ENCODE measurements at places on chromosomes 6 and 20. TPM values are rescaled to one million over a fixed set of nuclear protein-coding genes. Genes with fewer than 3 reads are reported as not detected.

The CST7 gene
- total RNA-seq: not detected

The MUC22 gene
- not detected for total RNA-seq

The CFAP206 gene
- total RNA-seq: 0.28 TPM

GRCh38 chr20:48295966-48296421 lies 510.7 kb upstream of the SULF2 start:
- no peaks in the 10 kb centered on the region for H3K36me3 ChIP-seq
- DNase-seq: peak; percentile 76
- H3K4me1 ChIP-seq: peaks cover 14% of the 10 kb centered on the region
- peak overlapping the region; percentile 52 for H3K27ac ChIP-seq
- H3K4me3 ChIP-seq: no peak overlapping the region

DNA sequence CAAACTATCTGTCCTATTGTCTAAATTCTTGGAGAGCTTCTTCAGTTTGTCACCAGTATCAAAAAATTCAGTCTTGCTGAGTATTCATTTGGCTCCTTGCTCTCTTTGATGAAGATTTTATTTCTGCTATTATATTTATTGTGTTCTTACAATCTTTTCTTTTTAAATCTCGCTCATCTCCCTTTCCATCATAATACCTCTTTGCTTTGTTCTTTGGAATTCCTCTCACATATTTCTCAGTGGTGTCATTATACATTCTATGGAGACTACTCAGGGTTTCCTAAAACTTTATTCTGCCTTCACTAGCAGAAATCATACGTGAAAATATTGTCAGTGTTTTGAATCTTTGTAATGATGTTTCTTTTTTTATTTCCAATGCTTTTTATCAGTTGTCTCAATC lies 445.2 kb upstream of the ID4 start:
- no peak overlapping the region for H3K27ac ChIP-seq
- no peak for DNase-seq
- H3K36me3 ChIP-seq: no peaks in the 10 kb centered on the region
- H3K27me3 ChIP-seq: no peaks in the 10 kb centered on the region

GRCh38 chr6:29147074-29147473 lies 23.6 kb upstream of the OR2J2 start:
- no peak overlapping the region for H3K27ac ChIP-seq
- H3K36me3 ChIP-seq: no peaks in the 10 kb centered on the region
- no peak for DNase-seq
- no peaks in the 10 kb centered on the region for H3K4me1 ChIP-seq
- H3K27me3 ChIP-seq: no peaks in the 10 kb centered on the region
- H3K4me3 ChIP-seq: no peak overlapping the region

DNA sequence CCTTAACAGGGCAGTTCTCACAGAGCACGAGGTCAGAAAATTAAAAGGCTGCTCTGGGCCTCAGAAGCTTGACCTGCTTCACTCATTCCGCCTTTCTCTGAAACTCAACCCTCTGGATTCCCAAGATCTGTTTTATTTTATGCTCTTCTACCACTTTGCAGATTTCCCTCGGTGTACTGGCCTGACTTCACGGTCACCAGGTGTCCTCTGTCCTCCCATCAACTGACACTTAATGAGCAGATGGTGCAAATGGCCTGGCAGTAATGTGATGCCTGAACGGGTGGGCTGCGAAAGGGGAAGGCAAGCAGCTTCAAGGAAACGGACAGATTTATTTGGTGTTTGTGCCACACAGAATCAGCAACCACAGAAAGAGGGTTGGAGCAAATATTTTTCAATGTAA lies 169.7 kb upstream of the TFAP2D start:
- H3K4me1 ChIP-seq: no peaks in the 10 kb centered on the region
- no peak overlapping the region for H3K4me3 ChIP-seq
- H3K27me3 ChIP-seq: no peaks in the 10 kb centered on the region
- no peak overlapping the region for H3K27ac ChIP-seq
- no peaks in the 10 kb centered on the region for H3K36me3 ChIP-seq

DNA sequence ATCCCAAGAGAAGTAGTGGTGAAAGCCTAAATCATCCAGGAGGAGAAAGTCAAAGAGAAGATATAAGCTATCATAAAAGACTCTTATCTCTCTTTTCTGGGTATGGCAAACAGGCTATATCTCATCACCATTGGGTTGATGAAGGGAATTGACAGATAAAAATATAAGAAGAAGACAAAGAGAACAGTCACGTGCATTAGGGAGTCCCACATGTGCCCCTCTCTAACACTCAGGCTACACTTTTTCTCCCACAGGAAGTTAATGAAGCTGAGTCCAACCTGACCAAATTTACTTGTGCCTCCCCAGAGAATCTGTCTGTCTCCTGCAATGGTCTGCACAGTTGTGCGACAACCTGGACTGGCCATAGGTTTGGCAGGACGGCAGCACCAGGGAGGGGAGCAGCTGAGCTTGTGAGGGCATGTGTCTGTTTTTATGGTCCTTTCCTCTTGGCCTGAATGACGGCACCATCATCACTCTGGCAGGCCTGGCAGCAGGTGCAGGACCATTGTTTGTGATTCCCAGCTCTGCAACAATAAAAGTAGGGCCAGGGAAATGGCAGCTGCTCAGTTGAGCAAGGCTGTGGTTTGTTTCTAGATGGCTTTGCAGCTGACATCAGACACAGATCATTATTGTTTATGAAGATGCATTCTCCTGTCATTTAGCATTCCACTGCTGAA lies 144.5 kb upstream of the MCHR2 start:
- no peak overlapping the region for H3K27ac ChIP-seq
- H3K27me3 ChIP-seq: peaks cover 14% of the 10 kb centered on the region
- no peaks in the 10 kb centered on the region for H3K4me1 ChIP-seq

GRCh38 chr20:41476013-41476441 lies 109.4 kb upstream of the EMILIN3 start:
- peaks cover 6% of the 10 kb centered on the region for H3K36me3 ChIP-seq
- DNase-seq: peak; percentile 68
- H3K4me3 ChIP-seq: no peak overlapping the region
- H3K27me3 ChIP-seq: no peaks in the 10 kb centered on the region

DNA sequence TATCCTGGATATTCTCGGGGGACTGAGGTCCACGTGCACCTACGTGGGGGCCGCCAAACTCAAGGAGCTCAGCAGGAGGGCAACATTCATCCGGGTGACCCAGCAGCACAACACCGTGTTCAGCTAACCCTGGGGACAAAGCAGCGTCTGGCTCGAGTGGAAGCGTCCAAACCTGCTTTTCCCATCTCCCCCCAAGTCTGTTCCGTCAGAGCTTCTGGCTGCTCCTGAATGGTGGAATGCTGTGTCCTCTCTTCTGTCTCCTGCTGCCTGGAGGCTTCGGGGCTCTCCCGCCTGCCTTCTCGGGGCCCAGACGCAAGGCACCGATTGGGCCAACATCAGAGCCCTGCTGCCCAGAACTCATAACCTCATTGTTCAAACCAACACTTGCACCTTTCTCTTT lies 56.7 kb downstream of the GMPR start:
- peaks cover 1% of the 10 kb centered on the region for H3K36me3 ChIP-seq
- DNase-seq: no peak
- no peaks in the 10 kb centered on the region for H3K27me3 ChIP-seq
- H3K27ac ChIP-seq: no peak overlapping the region
- no peaks in the 10 kb centered on the region for H3K4me1 ChIP-seq

GRCh38 chr6:79842376-79843040 lies 104.8 kb downstream of the ELOVL4 start:
- no peak for DNase-seq
- H3K36me3 ChIP-seq: no peaks in the 10 kb centered on the region
- H3K4me1 ChIP-seq: no peaks in the 10 kb centered on the region

All from IMR-90 (cell line).